ENCODE measurements at places on chromosomes 6 and 20.

- DNase-seq, result no peak
Measured at GRCh38 chr20:47004179-47004578, 109.5 kb downstream of the EYA2 start.

DNA sequence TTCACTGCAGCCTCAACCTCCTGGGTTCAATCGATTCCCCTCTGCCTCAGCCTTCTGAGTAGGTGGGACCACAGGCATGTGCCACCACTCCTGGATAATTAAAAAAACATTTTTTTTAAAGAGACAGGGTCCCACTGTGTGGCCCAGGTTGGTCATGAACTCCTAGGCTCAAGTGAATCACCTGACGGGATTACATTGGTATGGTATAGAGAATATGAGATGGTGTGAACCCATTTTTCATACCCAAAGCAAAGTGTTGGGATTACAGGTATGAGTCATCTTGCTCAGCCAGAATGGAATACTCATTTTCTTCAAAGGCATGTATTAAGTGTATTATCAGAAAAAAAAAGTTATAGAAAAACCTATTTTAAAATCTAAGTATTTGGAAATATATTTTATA, 114.2 kb downstream of the AHI1 start:
- DNase-seq, result no peak

- no peak for DNase-seq
Measured at GRCh38 chr6:158043008-158043407, 61.3 kb downstream of the SYNJ2 start.

GRCh38 chr6:100099189-100100074, 105.4 kb upstream of the MCHR2 start:
- DNase-seq, result no peak

GRCh38 chr6:113352831-113353230, 504.3 kb upstream of the MARCKS start:
- DNase-seq, result no peak

GRCh38 chr20:15333170-15333569, 995.8 kb upstream of the FLRT3 start:
- no peak for DNase-seq

GRCh38 chr6:116027801-116028200, 32.9 kb downstream of the FRK start:
- no peak for DNase-seq

GRCh38 chr6:36169023-36170007, 27.2 kb upstream of the BRPF3 start:
- no peak for DNase-seq

- DNase-seq, result no peak
Measured at GRCh38 chr6:100283285-100283684, 181.4 kb downstream of the SIM1 start.

DNA sequence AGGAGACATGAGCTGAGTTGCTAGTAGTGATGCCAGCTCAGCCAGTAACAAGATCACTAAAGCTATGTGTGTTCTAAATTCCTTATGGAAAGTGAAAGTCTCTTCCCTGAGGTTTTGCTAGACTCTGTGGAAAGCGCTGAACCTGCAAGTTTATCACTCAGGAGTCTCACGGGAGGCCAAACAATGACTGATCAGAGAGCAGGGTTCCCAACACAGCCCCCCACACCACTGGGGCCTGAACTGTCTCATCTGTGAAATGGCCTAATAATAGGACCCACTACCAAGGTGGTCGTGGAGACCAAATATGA, 19.9 kb downstream of the ACSS1 start:
- DNase-seq, result no peak

DNA sequence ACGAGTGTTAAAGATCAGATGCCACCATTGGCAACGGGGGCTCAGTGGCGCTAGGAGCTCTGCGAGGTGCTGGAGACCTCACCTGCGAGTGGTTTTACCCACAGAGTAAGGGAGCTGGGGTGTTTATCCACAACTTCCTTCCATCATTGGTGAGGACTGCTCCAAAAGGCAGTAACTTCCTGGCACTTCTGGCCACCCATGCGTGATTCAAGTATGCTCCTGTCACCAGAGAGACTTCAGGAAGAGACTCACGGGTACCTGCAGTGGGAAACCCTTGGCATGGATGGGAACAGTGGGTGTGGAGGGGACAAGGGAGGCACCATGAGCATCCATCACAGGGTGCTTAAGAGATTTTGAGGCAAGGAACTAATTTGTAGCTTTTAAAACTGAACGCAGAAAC, 53.2 kb downstream of the RIN2 start:
- no peak for DNase-seq

DNA sequence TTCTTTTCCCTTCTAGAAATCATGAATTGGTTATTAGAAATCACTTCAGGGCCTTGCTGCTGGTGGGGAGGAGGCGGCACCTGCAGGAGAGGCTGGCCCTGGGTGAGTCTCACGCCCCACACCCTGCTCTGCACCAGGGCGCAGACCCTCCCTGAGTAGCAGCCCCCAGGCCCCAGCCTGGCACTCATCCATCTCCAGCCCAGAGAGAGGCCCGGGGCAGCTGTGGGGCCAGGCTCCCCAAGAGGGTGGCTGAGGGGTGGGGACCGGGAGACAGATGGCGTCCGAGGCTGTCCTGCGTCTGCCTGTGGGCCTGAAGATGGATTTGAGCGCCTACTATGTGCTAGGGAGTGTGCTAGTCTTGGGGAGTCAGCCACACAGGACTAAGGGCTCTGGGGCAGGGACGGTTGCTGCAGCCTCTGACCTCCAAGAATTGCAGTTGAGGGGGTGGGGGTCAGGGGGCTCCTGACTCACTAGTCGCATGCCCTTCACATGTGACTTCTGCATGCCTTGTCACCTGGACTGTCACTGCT, 59.6 kb upstream of the GATA5 start:
- no peak for DNase-seq

DNA sequence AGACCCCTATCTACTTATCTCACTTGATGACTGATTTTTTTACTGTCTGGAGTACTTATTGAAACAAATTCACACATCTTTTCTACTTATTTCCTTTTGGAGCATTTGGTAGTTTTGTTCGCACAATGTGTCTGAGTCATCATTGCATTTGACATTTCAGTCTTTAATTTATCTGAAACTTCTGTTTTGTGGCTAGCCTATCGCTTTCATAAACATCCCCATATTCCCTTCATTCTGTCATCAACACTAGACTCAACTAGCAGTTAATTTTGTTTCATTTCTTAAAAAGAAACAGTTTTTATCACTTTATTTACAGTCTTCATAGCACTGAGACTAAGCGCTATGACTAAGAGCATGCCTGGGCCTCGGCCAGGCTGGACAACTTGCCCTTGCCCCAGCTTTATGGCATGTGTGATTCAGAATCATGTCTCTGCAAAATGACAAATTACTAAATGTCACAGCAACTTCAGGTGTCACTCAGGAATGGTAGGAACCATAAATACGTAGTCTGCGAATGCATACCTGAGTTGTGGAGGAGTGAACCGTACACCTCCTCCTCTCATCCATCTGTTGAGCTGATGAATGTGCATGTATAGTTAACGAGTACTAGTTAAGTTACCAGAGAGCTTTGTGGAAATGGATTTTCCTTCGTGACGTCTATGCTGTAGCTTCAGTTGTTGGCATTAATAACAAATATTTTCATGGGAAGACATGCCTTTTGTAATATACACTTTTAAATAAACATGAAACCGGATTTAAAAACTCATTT, 16.2 kb downstream of the L3MBTL3 start:
- no peak for DNase-seq

DNA sequence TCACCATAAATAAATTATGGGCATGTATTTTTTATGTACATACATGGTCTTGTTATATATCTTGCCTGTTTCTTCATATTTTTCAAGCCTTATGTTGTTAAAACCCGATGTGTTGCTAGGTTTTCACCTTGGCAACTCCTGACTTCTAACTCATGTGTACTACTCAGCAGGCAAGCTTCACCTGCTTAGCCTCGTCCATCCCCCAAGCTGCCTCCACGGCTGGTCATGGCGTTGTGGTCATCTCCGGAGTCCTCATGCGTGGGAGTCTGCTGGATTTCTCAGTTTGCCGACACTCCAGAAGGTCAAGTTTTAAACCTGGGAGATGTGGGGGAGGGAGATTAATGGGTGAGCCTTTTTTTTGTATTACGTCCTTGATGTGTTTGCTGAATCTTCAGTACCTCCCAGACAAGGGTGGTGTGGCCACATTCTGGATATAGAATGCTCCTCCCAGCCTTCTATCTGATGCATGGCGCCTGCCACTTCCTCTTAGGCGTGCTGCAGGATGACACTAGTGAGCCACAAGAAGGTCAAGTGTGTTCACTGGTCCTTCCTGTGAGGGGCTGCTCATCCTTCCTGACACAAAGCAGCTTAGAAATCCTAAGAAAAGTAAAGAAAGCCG, 26.6 kb upstream of the EDN3 start:
- DNase-seq, result no peak

- DNase-seq, result no peak
Measured at GRCh38 chr6:117783279-117783678, 108.0 kb downstream of the NUS1 start.

DNA sequence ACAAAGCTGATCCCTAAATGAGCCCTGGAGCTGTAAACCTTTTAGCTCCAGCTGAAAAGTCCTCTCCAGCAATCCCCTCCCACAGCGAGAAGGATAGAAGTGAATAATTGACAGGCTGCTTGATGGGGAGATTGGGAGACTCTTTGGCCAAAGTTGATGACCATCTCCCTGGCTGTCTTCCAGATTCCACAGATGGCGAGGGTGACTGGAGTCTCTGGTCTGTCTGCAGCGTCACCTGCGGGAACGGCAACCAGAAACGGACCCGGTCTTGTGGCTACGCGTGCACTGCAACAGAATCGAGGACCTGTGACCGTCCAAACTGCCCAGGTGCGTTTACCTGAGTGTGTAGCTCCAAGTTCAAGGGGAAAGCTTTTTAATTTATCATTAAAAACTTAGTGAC, 67.3 kb downstream of the ISM1 start:
- DNase-seq, result no peak

GRCh38 chr6:53440336-53440945, 91.7 kb upstream of the ELOVL5 start:
- DNase-seq, result no peak

DNA sequence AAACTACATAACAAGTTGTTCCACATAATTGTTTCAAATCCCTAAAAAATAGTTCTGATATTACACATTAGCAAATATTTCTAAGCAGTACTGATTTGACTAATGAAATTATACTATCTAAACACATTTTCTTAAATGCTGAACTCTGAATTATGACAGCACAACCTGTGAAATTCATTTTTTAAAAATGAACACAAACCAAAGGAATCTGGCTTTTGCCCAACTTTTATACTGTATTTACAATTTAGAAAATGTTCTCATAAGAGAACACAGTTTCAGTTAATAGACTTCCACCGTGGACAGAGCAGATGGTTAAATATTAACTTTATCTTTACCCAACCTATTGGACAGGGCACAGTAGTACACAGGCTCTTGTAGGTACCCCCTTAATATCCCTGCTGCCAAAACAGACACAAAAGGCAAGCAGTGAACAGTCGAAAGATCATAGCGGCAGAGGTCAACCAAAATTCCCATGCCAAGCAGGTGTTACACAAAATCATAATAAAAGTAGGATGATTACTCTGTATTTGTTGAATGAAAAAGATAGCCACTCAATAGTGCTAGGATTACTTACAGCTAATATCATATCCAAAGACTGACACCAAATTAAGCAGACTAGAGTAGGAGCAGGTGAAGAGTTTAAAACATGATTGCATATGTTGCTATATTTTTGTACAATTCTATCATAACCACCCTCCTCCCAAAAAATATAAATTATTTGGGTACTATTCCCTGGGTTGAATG, 122.5 kb downstream of the RNGTT start:
- no peak for DNase-seq

GRCh38 chr6:70289299-70289698, 13.6 kb downstream of the COL9A1 start:
- no peak for DNase-seq

- no peak for DNase-seq
Measured at GRCh38 chr6:148538261-148539190, 195.9 kb downstream of the SASH1 start.

GRCh38 chr6:131210469-131210868, 75.2 kb downstream of the AKAP7 start:
- no peak for DNase-seq

DNA sequence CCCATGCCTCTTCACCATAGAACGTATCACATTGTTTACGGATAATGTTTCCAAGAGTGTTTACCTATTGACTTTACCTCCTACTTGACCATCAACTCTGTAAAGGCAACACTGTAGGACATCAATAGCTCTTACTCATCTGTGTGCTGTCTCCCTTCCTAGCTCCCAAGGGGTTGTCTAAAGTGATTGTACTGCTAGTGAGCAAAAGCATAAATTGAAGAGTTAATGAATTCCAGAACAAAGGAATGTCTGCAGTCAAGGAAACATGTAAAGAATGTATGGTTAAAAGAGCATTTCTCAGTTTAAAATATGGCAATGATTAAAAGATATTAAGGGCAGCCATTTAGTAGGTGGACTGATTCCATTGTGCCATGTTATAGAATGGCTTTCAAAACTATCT, 985.4 kb downstream of the TBC1D32 start:
- no peak for DNase-seq

DNA sequence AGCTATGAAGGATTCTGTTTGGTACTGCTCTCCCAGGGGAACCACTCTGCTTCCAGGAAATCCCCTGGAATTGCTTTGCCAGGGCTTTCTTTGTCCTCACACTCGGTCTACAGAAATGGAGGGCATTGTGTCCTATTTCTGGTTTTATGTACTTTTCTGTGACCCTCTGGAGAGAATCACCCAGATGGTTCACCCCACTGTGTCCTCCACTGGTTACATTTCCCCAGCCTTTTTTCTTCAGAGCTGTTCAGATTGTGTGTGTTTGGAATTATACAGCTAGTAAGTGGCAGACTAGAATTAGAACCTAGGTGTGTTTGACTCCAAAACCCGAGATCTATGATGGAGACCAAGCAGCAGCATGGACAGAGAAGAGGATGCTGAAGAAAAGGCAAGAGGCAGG, 80.8 kb downstream of the CD164 start:
- DNase-seq, result no peak

All from stimulated activated CD8-positive, alpha-beta memory T cell treated with anti-CD3 and anti-CD28 coated beads, Interleukin-4, amount 100 ng/mL, for 1 hour (primary cell).